ENCODE measurements at places on chromosomes 11 and 22.

DNA sequence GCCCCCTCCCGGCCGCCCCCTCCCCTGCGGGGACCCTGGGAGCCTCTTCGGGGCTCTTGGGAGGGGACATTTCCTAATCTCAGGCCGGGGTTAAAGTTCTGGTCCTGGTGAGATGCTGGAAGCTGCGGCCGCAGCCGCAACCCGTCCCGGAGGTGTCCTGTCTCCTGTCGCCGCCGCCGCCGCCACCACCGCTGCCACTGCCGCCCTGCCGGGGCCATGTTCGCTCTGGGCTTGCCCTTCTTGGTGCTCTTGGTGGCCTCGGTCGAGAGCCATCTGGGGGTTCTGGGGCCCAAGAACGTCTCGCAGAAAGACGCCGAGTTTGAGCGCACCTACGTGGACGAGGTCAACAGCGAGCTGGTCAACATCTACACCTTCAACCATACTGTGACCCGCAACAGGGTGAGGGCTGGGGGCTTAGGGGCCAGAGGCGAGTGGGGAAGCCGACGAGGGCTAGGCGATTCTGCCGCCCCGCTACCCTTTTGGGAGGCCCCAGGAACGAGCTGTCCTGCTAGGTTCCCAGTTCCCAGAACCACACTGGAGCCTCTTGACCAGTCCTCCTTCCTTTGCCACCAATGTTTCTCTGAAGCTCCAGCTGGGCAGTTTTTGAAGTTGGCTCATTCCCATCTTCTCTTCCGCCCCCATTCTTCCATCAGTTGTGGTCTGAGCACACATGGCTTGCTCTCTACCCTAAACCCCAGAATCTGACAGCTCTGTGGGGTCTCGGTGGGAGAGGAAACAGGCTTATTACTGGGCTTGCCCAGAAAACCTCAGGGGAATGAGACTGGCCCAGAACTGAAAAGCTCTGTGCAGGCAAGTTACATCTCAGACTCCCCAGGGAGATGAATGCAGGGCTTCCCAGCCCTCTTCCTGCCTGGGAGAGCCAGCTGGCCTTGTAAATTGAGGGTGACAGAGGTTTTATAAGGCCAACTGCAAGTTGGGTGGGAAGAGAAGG, 781 bp downstream of the SIDT2 start:
- DNase-seq = no peak

DNA sequence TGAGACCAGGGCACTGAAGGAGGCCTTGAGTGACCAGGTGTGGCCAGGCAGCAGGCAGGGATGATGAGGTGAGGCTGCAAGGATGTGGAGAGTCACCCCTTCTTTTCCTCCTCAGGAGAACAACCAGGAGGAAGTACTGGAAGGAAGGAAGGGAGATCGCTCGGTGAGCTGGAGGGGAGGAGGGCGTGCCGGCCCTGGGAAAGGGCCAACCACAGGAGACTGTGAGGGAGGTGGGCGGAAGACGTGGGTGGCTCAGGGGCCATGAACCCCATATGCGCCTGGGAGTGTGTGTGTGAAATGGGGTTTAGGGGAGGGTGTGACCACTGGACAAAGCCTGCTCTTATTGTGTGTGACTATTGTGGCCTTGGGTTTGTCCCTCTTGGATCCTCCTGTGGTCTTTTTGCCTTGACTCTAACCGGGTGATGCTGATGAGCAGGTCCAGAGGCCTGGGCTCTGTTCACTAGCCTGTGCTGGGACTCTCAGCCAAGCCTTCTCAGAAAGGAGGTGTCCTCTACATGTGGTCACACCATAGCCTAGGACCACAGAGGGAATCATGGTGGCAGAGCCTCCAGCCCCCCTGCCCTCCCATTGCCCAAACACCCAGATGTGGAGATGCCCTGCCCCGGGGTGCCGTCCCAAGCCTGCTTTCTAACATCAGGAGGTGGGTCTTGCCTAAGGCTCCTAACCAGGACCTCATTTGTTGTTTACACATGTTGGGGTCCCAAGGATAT, 41.3 kb upstream of the TUB start:
- no peak for DNase-seq

- DNase-seq = no peak
Measured at GRCh38 chr11:30317030-30317429, 5.9 kb upstream of the ARL14EP start.

DNA sequence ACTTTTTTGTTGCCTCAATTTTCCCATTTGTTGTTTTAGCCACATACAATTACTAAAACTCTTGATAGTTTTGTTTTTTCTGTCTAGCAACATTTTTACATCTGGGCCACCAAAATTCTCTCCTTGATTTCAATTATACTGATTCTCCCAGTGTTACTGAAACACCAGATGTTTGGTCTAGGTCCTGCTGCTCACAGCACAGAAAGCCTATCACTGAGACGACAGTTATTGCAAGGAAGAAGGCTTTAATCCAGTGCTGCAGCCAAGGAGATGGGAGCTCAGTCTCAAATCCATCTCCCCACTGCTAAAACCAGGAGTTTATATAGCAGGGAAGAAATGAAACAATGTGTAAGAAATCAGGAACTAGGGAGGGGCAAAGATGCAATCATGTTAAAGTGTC, 837.7 kb upstream of the CNTN5 start:
- no peak for DNase-seq

- DNase-seq = no peak
Measured at GRCh38 chr11:94066901-94067429, 45.8 kb downstream of the HEPHL1 start.
